ENCODE measurements at places on chromosomes 2 and 18.

DNA sequence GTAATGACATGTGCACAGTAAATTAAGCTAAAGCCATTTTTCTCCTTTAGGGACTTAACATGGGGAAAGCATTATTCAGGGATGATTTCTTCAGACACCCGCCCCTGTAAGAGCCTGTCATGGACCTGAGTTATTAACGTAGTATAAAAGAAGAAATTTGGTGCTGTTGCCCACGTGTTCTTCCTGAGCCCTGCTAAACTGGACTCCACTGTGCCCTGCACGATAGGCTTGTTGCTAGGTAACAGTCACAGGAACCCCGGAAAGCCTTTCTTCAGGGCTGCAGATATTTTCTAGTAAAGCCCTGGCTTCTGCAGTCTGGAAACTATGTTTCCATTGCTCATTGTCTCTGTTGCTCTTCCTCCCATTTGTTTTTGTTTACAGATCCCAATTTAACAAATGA lies 157.9 kb downstream of the LRRC30 start:
- DNase-seq: no peak

DNA sequence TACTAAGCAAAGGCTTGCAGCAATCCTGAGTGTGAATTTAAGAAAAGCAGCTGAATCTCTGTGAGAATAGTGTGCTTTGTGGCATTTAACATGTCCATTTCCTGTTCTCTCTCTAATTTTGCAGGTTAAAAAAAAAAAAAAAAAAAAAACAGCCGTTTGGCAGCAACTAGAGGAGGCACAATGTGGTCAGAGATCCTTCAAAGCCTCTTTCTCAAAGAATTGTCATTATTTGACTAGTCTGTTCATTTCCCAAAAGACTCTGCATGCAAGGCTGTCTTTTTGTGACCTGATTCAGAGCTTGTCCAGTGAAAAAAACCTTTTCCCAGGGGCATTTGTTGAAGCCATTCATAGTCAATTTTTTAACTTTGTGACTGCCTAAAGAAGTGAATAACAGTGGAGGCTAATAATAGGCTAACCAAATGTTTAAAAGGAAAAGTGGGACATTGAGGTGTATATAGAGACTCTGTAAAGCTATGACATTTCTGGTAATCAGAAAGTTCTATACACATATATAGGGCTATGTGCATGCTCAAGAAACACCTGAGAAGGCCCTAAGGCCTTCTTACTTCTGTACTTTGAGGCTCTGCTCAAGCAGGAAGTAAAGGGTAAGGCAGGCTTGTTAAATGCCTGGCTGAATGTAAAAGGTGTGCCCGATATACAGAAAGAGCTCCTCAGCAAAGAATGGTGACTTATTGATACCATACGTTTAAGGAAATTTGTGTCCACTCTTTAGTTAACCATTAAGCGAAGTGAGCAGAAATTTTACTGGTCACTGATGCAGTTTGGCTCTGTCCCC lies 289.6 kb upstream of the RAB6C start:
- DNase-seq: no peak

- no peak for DNase-seq
These were observed 46.0 kb upstream of the PAX8 start for GRCh38 chr2:113324684-113325160.

GRCh38 chr18:35974181-35974580 lies 1.7 kb downstream of the RMP24 start:
- no peak for DNase-seq

GRCh38 chr2:60053791-60054190 lies 499.7 kb downstream of the BCL11A start:
- DNase-seq: no peak

- DNase-seq: peak; percentile 43
These were observed 130.4 kb downstream of the COL4A4 start for GRCh38 chr2:227033471-227034148.

DNA sequence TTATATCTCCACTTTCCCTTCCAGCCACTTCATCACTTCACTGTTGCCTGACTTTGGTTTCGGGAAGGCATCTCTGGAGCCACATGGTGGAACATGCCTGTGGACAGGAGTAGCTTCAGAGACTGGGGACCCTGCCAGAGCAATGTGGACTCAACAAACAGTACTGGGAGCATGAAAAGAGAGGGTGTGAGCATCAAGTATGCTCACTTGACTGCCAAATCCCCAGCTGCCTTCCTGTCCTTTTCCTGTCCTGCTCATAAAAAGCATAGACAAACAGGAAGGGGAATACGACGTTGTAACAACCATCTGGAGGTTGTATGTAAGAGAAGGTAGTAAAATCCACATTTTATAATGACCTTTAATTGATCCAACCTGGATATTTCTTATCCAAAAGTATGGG lies 61.3 kb upstream of the CSRNP3 start:
- no peak for DNase-seq

DNA sequence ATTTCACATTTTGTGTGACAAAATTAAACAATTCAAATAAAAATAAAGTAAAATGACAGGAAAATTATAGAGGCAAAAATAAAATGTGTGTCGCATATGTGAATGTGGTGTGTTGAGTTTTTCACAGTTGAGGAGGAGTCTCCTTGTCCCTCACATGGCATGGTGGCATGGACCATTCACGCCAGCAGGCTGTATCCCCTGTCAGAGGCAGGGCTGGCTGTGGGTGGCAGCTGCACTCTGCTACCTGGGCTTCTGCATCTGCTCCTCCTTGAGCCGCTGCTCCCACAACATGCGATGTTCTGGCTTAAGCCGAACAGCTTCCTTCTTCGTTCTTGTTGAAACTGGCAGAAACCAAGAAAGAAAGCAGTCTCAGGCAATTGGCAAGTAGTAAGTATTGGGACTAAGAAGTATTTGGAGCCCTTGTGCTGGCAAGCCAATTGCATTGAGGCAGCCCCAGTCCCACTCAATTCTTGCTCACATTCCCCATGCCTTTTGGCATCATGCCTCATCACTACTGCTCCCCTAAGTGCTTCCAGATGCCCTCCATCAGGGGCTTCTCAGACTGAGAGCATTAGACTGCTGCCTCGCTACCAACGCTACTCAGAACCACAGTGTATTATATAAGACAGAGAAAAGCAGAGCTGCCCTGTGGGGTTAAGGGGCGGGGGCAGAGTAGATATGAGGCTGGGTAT lies 177.9 kb upstream of the NABP1 start:
- DNase-seq: no peak

GRCh38 chr2:237433920-237434676 lies 20.1 kb upstream of the COL6A3 start:
- no peak for DNase-seq

DNA sequence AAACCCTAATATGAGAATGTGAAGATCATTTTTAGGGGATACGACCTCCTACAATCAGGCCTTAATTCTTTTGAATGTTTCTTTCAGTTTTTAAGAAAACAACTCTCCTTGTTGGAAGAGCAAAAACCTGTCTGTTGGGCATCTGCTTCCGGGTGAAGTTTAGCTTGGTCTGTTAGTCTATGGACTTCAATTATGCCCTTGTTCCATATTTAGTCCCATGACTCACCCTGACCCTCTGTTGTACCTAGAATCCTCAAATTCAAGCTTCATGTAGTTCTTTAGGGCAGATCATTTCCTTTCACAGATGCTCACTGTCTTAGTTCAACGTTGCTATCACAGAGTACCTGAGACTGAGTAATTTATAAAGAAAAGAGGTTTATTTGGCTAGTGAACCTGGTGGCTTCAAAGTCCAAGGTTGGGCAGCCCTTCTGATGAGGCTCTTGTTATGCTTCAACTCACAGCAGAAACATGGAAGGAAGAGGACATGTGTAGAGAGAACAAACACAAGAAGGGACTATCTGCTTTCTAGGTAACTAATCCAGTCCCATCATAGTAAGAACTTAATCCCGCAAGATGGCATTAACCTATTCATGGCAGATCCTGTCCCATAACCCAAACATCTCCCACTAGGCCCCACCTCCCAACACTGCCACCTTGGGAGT lies 82.5 kb upstream of the SERPINE2 start:
- DNase-seq: no peak

GRCh38 chr2:73111073-73112025 lies 1.4 kb downstream of the RAB11FIP5 start:
- DNase-seq: no peak

GRCh38 chr2:104043864-104044263 lies 810.1 kb upstream of the POU3F3 start:
- DNase-seq: no peak

DNA sequence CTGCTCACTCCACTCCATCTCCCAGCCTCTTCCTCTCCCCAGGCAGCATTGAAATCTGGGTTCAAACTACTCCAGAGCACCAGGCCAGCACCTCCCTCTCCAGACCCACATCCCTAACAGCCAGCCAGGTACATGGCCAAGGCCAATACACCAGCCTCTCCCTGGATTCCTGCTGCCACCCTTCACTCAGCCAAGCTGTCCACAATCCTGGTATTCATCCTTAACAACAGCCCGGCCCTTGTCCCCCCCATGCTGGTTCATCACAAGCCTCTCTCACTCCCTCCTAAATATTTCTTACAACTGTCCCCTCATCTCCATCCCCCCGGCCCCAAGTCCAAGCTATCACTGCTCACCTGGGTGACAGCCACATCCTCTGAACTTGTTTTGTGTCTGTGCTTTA lies 129.9 kb upstream of the HAAO start:
- no peak for DNase-seq

GRCh38 chr2:152620208-152620607 lies 97.1 kb downstream of the PRPF40A start:
- no peak for DNase-seq

GRCh38 chr2:237475704-237476141 lies 11.3 kb upstream of the MLPH start:
- DNase-seq: peak; percentile 11

DNA sequence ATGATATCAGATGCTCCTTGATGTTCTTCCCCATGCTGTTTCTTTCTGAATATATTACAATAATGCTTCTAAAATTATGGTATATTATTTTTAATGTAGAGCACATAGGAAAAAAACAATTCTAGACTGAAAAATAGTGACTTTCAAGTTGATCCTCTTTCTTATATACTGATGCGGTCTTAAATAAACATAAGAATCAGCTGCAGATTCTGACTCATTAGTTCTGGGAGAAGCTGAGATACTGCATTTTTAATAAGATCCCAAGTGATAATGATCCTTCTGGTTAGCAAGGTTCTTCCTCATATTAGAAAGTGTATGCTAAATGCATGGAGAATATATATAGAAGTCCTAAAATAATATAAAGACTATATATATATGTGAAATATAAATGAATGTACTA lies 124.9 kb downstream of the XIRP2 start:
- DNase-seq: no peak

DNA sequence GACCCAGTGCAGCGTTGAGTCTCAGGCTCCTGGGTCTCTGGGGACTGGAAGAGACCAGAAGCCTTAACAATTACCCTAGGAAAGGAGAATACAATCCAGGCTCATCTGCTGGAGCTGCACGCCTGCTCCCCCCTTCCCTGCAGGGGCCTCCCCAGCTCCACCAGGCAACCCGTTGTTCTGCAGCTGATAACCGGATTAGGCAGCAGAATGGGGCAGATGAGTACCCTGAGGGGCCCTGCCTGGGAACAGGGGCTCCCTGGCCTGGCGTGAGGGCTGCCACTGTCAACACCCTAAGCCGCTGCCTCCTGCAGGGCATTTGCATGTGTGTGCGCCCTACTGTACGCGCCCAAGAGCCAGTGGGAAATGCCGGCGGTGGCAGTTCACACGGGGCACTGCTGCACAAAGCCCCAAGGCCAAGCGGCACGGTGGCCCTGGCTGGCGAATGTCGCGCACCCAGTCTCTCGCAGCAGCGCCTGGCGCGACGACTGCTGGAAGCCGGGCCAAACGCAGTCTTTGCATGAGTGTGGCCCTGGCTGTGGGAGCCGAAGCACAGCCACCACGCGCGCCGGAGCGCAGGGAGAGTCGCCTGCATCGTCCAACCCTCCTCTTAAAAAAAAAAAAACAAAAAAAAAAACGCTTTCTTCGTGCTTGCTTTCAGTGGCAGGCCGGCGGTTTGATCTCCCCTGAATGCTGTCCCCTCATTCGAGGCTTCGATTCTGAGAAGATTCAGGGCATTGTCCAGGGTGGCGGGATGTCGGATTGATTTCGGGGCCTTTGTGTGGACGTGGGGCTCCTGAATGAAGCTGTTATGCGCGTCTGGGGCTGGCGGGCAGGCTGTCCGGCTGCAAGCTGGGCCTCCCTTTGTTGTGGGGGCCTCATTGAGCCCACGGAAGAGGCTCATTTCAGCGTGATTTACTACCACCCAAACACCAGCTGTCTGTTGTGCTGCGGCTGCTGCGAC lies 63.8 kb downstream of the SETBP1 start:
- DNase-seq: no peak
